ENCODE measurements at places on chromosomes 3 and 15. TPM values are rescaled to one million over a fixed set of nuclear protein-coding genes. Genes with fewer than 3 reads are reported as not detected.

C3orf70 gene
- total RNA-seq = not detected

SLC51B gene
- total RNA-seq = not detected

MAGEL2 gene
- not detected for total RNA-seq

EPHA6 gene
- not detected for total RNA-seq

SAMMSON gene
- not detected for total RNA-seq

- no peak overlapping the region for H3K27ac ChIP-seq
- no peaks in the 10 kb centered on the region for H3K4me1 ChIP-seq
- H3K27me3 ChIP-seq = peaks cover 15% of the 10 kb centered on the region
- DNase-seq = no peak
Measured at GRCh38 chr15:71424765-71425164, 309.5 kb downstream of the THSD4 start.

GRCh38 chr3:33791477-33792166 lies 6.8 kb upstream of the PDCD6IP start:
- peaks cover 5% of the 10 kb centered on the region for H3K27me3 ChIP-seq
- H3K4me1 ChIP-seq = peaks cover 8% of the 10 kb centered on the region
- no peak overlapping the region for H3K27ac ChIP-seq

DNA sequence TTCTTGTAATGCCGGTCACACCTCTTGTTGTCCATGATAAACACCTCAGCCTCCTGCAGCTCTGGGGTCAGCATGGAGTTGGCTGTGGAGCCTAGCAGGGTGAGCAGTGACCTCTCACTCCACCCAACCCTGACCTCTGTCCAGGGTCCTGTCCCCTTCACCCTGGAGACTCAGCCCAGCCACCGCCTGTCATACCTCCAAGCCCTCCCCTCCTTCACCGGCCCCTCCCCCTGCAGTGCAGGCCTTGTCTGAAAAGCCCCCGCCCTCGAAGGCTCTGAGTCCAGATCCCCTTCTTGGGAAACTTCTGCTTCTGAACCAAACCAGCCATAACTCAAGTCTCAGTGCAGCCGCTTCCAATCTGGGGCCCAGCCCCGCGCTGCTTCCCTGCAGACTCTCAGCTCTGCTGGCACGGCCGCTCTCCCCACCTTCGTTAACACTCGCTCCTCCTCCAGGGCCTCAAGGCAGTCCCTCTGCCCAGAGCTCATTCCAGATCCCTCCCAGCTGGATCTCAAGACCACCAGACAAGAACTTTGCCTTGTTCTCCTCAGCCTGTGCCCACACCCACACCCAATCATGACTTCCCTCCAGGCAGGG lies 25.4 kb upstream of the PRSS50 start:
- no peaks in the 10 kb centered on the region for H3K4me1 ChIP-seq
- no peaks in the 10 kb centered on the region for H3K27me3 ChIP-seq
- no peaks in the 10 kb centered on the region for H3K36me3 ChIP-seq
- H3K4me3 ChIP-seq = no peak overlapping the region
- H3K27ac ChIP-seq = no peak overlapping the region

DNA sequence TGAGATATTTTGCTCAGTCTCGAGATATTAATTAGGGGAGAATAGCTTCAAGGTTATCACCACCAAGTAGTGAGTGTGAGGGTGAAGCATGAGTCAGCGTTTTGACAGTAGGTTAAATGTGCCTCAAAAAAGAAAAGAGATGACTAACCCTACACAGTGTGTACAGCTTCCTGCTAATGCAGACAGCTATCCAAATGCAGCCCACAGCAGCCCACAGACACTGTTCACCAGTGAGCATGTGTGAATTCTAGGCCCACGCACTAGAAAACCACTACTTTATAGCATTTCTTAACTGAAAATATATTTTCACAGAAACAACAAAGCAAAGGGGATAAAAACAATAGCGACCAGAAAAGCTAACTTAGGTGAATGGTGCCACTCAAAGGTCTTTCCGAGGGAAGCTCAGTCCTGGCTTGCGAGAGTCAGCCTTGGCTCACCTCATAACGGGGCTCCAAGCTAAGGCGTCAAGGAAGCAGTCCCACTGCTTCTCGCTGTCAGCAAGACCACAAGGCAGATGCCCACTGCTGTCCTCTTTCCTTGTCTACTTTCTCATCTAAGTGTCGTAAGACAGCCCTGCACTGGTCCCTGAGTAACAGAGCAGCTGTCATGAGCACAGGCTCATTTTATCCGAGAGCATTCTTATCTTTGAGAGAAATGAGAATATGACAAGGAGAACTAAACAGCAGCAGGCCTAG lies 47.6 kb downstream of the TXNRD3 start:
- H3K4me1 ChIP-seq = peaks cover 3% of the 10 kb centered on the region
- H3K36me3 ChIP-seq = no peaks in the 10 kb centered on the region
- H3K27me3 ChIP-seq = peaks cover 5% of the 10 kb centered on the region
- no peak overlapping the region for H3K4me3 ChIP-seq

DNA sequence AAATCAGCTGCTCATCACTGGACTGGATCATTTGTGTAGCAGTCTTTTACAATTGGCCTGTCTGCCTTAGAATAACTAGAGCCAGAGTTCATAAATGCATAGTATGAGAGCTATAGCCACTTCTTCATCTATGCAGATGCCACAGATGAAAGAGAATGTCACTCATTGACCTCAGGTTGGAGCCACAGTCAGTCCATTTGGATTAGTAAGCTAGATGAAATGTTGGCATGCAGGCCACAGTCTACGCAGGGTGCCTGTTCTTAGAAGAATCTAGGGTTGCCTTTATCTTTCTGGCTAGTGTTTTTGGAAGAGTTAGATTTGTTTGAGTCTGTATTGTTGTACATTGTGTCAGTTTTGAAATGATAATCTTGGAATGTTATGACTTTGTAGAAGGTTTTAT lies 25.4 kb upstream of the EDEM1 start:
- H3K36me3 ChIP-seq = no peaks in the 10 kb centered on the region
- DNase-seq = no peak
- peaks cover 73% of the 10 kb centered on the region for H3K4me1 ChIP-seq
- no peak overlapping the region for H3K27ac ChIP-seq
- H3K4me3 ChIP-seq = no peak overlapping the region

DNA sequence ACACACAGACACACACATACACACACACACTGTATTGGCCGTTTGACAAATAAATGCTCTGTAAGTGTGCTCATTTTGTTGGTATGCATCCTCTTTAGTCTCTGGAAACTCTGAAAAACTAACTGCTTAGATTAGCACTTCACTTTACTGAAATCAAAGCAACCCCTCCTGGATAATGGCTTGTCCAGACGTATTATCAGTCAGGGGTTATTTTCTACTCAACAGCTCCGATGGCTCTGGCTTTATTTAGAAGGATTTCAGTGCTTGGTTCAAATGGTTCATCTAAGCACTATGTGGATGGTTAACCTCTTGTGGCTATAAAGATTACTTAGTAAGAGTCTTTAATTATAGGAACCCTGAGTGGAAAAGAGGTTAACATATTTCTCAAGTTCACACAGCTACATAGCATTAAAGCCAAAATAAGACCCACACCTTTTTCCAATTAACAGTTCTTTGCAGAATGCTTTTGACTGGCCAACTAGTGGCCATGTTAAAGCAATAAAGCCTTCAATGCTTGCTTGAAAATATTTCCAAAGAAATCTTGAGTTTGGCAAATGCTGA lies 516.1 kb upstream of the NAALADL2 start:
- H3K36me3 ChIP-seq = no peaks in the 10 kb centered on the region
- H3K27ac ChIP-seq = no peak overlapping the region
- no peak for DNase-seq

DNA sequence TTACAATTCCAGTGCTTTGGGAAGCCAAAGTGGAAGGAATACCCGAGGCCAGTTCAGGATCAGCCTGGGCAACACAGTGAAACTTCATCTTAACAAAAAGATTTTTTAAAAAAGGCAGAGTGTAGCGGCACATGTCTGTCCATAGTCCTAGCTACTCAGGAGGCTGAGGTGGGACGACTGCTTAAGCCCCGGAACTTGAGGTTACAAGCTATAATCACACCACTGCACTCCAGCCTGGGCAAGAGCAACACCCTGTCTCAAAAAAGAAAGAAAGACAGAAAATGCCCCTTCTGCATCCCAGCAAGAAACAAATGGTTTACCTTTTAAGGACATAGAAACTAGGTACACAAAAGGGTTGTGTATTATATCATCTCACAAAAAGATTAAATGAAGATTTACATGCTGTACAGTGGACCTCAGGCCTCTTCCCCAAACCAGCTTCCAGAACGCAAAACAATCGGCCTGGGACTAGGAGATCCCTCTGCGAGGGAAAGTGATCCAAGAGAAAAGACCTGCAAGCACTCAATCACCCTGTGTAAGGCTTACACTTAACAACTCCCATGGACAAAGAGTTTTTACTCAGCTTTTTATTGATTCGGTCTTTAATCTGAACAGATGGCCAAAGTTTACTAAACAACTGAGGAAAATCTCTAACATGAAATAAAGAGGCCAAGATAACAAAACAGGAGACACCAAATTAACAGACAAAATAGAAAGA lies 21.2 kb downstream of the TFDP2 start:
- H3K4me3 ChIP-seq = no peak overlapping the region
- no peaks in the 10 kb centered on the region for H3K4me1 ChIP-seq
- H3K27me3 ChIP-seq = no peaks in the 10 kb centered on the region
- no peak for DNase-seq
- no peak overlapping the region for H3K27ac ChIP-seq

GRCh38 chr3:157581371-157581770 lies 78.2 kb upstream of the VEPH1 start:
- DNase-seq = no peak
- H3K36me3 ChIP-seq = no peaks in the 10 kb centered on the region
- no peaks in the 10 kb centered on the region for H3K27me3 ChIP-seq
- H3K4me3 ChIP-seq = no peak overlapping the region
- no peaks in the 10 kb centered on the region for H3K4me1 ChIP-seq

DNA sequence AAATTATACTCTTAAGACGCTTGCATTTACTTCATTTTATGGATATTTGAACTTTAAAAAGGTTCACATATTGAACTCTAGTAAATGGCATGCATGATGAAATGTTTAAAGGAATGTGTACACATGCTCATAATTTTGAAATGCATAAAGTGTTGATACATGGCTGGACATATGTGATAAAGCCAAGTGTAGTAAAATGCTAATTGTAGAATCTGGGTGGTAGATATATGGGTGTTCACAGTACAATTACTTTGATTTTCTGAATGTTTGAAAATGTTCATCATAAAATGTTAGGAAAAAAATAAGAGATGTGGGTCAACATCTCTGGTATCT lies 4.2 kb upstream of the EFHB start:
- H3K4me1 ChIP-seq = peaks cover 23% of the 10 kb centered on the region
- H3K27me3 ChIP-seq = peaks cover 12% of the 10 kb centered on the region
- no peak overlapping the region for H3K4me3 ChIP-seq
- H3K36me3 ChIP-seq = no peaks in the 10 kb centered on the region
- no peak for DNase-seq

- no peak overlapping the region for H3K4me3 ChIP-seq
- DNase-seq = no peak
- no peaks in the 10 kb centered on the region for H3K36me3 ChIP-seq
- no peaks in the 10 kb centered on the region for H3K27me3 ChIP-seq
- H3K27ac ChIP-seq = no peak overlapping the region
Measured at GRCh38 chr3:52084216-52084945, 28.0 kb upstream of the DUSP7 start.

DNA sequence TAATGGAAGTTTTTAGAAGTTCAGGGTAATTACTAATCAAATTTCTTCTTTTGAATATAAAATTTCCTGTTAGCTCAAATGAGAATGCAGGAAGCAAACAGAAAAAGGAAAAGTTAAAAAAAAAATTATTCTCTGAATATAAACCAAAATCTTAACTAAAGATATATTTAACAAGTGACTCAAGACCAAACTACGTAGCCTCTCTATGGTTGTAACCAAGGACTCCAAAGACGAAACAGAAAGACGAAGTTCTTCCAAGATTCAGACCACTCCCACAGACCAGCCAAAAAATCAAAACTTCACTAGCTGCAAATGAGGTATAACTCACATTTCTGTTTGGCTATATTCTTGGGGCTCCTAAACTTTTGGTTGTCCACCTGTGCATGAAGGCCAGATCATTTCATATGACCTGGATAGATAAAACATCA lies 846.5 kb upstream of the ALCAM start:
- no peak overlapping the region for H3K4me3 ChIP-seq
- H3K27ac ChIP-seq = no peak overlapping the region
- H3K36me3 ChIP-seq = no peaks in the 10 kb centered on the region
- H3K4me1 ChIP-seq = no peaks in the 10 kb centered on the region
- no peak for DNase-seq

- peaks cover 25% of the 10 kb centered on the region for H3K36me3 ChIP-seq
- no peak overlapping the region for H3K4me3 ChIP-seq
- H3K27ac ChIP-seq = no peak overlapping the region
- H3K27me3 ChIP-seq = no peaks in the 10 kb centered on the region
Measured at GRCh38 chr3:142366434-142366833, 81.4 kb downstream of the XRN1 start.

DNA sequence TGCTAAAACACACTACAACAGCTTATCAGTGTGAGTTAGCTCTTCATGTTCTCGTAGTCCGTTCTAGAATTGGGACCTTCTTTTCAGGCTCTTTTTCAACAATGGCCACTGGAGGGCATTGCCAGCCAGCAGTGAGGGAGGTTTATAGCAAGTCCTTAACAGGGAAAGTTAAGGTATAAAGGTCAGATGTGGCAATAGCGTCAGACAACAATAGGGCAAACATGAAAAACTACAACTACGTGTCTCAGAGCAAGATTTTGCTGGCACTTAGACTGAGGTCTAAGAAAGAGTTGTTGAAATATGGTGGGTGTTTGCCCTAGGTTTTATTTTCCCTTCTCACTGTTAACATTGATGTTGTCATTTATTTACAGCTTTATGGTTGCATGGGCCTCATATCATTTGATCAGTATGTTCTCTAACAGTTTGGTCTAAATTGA lies 161.4 kb downstream of the GMNC start:
- H3K27ac ChIP-seq = no peak overlapping the region
- H3K27me3 ChIP-seq = peaks cover 17% of the 10 kb centered on the region
- H3K36me3 ChIP-seq = no peaks in the 10 kb centered on the region
- no peak overlapping the region for H3K4me3 ChIP-seq

- H3K4me3 ChIP-seq = no peak overlapping the region
- no peaks in the 10 kb centered on the region for H3K27me3 ChIP-seq
- peaks cover 71% of the 10 kb centered on the region for H3K36me3 ChIP-seq
- peaks cover 57% of the 10 kb centered on the region for H3K4me1 ChIP-seq
- peak overlapping the region; percentile 55 for H3K27ac ChIP-seq
Measured at GRCh38 chr15:85727068-85727467, 67.7 kb downstream of the KLHL25 start.

DNA sequence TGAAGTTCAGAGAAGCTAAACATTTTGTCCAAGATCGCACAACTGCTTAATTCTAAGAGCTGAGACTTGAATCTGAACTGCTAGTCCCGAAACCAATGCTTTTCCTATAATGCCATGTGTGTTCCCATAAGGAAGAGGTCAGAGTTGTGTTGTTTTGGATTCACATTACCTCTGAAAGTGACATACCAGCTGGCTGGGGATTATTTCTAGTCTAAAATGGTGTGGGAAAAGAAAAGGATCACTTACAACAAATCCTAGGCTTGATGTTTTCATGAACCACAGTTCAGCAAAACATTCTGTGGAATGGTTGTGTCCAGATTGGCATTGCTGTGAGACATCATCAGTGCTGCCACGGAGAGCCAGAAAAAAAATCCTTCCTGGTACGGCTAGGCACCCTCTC lies 35.0 kb upstream of the LRRC3B start:
- DNase-seq = no peak
- H3K36me3 ChIP-seq = no peaks in the 10 kb centered on the region
- no peaks in the 10 kb centered on the region for H3K4me1 ChIP-seq

Data from activated CD4-positive, alpha-beta memory T cell treated with anti-CD3 and anti-CD28 coated beads for 36 hours (primary cell).